ENCODE measurements at places on chromosomes 4 and X.
A peak's percentile ranks its signal among the peaks of the same experiment; 100 is the strongest.

DNA sequence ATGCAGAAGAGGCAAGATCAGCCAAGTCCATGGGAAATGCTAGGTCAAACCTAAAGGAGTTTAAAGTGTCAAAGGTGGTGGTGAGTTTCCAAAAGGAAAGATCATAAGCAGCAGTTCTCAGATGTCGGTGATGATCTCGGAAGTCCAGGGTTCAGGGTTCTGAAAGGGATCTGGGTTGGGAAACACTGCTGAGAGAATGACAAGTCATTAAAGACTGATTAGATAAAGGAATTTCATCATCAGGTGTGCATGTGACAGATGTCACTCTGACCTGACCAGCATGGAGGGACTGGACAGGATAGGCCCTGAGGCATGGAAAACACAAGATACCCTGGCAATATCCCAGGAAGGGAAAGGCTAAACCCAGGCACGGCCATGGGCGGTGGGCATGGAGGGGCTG, 195.7 kb upstream of the TBL1X start:
- DNase-seq: no peak

DNA sequence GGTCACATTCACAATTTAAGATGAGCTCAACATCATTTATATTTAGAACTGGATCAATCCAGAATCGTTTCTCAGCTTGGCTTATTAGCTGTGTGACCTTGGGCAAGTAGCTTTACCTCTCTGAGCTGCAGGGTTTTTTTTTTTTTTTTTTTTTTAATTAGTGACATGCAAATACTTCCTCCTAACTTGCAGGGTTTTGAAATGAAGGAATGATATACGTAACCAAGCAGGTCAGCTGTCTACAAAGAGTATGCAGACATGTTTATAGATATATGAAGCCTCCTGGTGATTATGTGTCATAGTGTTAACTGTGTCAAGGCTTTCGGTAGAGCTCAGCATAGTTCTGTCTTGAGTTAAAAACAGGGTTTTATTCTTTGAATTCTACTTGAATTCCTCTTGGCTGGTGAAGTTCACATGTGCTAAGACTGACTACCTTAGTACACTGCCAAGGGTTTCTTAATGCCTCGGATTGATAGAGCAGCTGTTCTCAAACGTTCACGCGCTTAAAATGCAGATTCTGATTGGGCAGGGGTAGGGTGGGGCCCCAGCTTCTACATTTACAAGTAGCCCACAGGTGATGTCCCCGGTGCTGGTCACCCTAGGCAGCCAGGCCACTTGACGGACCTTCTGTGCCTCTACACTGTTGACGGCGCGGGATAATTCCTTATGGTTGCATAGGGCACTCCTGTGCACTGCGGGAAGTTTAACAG, 654 bp upstream of the STS start:
- DNase-seq: peak; percentile 29

GRCh38 chr4:86957215-86957614, 22.4 kb downstream of the AFF1 start:
- no peak for DNase-seq

GRCh38 chr4:15003891-15004738, 1.8 kb downstream of the CPEB2 start:
- DNase-seq: peak; percentile 47

GRCh38 chr4:25958110-25958509, 44.1 kb downstream of the SMIM20 start:
- DNase-seq: no peak

- no peak for DNase-seq
Measured at GRCh38 chrX:72273718-72274117, 3.3 kb downstream of the RPS4X start.

DNA sequence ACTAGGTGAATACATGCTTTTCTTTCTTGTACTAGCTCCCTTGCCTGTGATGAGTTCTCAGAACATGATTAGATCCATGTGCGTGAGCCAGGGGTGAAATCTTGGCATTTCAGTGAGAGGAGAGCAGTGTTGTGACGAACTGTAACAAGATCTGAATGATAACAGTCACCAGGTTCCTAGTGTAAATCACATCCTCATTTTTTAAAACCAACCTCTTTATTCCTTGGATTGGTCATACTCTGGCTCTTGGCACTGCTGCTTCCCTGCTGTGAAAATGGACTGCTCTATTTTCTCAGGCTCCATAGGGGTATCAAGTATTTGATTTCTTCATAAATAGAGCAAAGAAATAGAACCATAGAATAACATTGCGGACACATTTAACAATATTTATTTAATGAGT, 206.3 kb downstream of the SLC4A4 start:
- DNase-seq: no peak

- no peak for DNase-seq
Measured at GRCh38 chr4:122224348-122224747, 72.2 kb downstream of the BLTP1 start.

- DNase-seq: no peak
Measured at GRCh38 chrX:147737690-147738089, 174.0 kb upstream of the FMR1 start.

DNA sequence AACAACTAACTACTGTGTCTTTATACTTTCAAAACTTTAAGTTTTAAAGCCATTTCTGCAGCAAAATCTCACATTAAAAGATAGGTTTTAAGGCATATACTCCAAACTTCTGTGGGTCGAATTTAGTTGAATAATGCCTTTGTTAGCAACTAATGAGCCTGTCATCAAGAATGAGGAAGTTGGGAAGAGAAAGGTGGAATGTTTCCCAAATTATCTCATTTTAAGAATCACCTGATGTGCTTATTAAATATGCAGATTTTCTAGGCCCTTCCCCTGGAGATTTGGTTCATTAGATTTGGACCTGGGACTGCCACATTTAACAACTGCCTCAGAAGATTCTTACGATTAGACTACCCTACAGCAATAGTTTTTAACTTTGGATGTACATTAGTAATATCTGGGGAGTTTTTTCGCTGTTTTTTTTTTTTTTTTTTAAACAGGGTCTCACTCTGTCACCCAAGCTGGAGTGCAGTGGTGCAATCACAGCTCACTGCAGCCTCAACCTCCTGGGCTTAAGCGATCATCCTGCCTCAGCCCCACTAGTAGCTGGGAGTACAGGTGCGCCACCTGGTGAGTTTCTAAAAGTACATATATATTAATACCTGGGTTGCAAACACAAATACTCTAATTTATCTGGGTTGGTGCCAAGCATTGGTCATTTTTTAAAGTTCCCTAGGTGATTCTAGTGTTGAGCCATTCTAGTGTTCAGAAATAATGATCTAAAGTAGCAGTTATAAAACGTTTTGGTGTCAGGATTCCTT, 16.1 kb upstream of the TASL start:
- DNase-seq: no peak

DNA sequence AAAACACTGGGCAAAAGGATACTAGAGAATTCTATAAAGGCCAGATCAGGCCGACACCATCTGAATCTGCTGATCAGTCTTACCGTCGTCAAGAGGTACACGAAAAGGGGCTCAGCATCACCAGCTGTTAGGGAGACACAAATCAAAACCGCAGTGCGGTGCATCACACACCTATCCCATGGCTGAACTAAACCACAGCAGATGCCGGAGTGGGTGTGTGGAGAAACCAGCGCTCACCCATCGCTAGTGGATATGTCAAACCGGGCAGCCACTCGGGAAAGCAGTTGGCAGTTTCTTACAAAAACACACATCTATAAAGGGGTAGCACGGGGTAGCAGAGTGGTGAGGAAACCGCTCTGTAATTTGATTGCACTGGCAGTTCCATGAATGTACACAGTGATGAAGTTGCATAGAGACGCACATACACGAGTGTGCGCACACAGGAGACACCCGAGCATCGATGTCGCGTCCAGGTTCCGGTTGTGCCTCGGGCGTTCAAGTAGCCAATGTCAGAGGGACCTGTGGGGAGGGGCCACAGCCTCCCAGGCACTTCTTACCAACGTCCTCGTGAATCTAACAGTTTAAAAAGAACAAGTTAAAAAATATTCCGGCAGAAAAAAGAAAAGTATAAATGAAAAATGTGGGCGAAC, 23.1 kb upstream of the CCNQ start:
- no peak for DNase-seq

DNA sequence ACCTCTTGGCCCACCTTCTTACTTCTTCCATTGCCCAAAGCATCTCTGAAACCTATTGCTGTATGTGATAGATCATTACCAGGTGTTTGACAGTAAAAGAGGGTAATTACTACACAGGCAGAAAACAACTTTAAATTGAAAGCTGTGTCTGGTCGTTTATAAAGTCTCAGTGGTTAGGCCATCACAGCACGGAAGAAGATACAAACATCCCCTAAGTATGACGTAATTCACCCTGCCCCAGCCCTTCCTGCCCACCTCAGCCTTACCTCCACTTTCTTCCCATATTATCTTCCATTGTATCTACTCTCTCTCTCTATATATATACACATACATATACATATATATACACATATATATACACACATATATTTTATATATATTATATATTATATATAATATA, 805.8 kb upstream of the PABPC4L start:
- no peak for DNase-seq

GRCh38 chr4:103478210-103478609, 241.6 kb downstream of the TACR3 start:
- no peak for DNase-seq
